Activated naive CD4-positive, alpha-beta T cell treated with anti-CD3 and anti-CD28 coated beads for 36 hours (primary cell): ENCODE measurements at places on chromosomes 2 and 18. TPM values are rescaled to one million over a fixed set of nuclear protein-coding genes. Genes with fewer than 3 reads are reported as not detected.

ZC3H8 gene
- 18.7 TPM for total RNA-seq

CMPK2 gene
- total RNA-seq = 7.2 TPM

FEV gene
- not detected for total RNA-seq

MCM6 gene
- 226 TPM for total RNA-seq

GCG gene
- total RNA-seq = not detected

RPL37A gene
- 4,871 TPM for total RNA-seq

XRCC5 gene
- total RNA-seq = 495 TPM

FBXO15 gene
- 1.2 TPM for total RNA-seq

VAMP8 gene
- total RNA-seq = 102 TPM

ZFP36L2 gene
- 37.3 TPM for total RNA-seq

C1GALT1C1L gene
- not detected for total RNA-seq

CAPG gene
- 10.2 TPM for total RNA-seq

RFX8 gene
- 0.60 TPM for total RNA-seq

GKN1 gene
- not detected for total RNA-seq

CENPA gene
- total RNA-seq = 43.6 TPM

MC5R gene
- total RNA-seq = not detected

SERPINB10 gene
- not detected for total RNA-seq

GRHL1 gene
- total RNA-seq = 0.69 TPM

NGEF gene
- total RNA-seq = 0.12 TPM

SOCS6 gene
- 0.60 TPM for total RNA-seq

SMAD2 gene
- 116 TPM for total RNA-seq

NMUR1 gene
- not detected for total RNA-seq

CD8A gene
- 1.4 TPM for total RNA-seq

SP140 gene
- total RNA-seq = 98.8 TPM
